ENCODE measurements at places on chromosomes 5 and 9.

GRCh38 chr5:115946655-115947054 lies 15.6 kb upstream of the LVRN start:
- DNase-seq, result no peak

- no peak for DNase-seq
Measured at GRCh38 chr9:34362614-34363214, 14.0 kb downstream of the MYORG start.

GRCh38 chr5:175123542-175123941 lies 320.4 kb downstream of the DRD1 start:
- DNase-seq, result no peak

- no peak for DNase-seq
Measured at GRCh38 chr9:93118863-93119702, 15.0 kb downstream of the NINJ1 start.

DNA sequence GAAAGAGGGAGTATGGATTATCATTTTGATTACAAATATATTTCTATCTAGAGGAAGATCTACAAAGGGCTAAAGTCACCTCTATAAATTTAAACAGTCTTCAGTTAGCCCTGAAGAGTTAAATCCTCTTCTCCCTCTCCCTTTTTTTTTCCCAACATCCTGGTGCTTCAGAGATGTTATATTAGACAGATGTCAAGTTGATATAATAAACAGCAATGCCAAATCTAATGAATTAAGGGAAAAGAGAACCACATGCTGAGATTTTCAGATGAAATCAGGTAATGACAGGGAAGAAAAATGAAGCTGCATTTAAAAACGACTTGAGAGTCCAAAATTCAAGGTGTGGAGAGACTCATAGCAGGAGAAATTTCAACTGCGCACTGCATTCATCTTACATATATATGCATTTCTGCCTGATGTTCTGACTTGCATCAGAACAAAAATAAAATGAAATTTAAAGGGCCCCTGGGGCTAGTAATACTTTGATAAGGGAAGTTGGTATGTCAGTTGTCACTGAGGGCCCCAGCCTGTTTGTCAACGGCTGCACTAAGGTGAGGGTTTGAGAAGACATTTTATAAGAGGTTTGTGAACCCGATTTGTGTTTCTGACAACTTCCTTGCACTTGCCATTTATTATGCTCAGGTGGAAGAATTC lies 338.9 kb upstream of the PANK3 start:
- DNase-seq, result no peak

- DNase-seq, result no peak
Measured at GRCh38 chr9:136694163-136694871, 7.1 kb upstream of the AGPAT2 start.

All from stimulated activated CD4-positive, alpha-beta T cell treated with anti-CD3 and anti-CD28 coated beads, Interleukin-15, amount 100 ng/mL, for 1 hour (primary cell).